ENCODE measurements at places on chromosomes 11 and 22.

DNA sequence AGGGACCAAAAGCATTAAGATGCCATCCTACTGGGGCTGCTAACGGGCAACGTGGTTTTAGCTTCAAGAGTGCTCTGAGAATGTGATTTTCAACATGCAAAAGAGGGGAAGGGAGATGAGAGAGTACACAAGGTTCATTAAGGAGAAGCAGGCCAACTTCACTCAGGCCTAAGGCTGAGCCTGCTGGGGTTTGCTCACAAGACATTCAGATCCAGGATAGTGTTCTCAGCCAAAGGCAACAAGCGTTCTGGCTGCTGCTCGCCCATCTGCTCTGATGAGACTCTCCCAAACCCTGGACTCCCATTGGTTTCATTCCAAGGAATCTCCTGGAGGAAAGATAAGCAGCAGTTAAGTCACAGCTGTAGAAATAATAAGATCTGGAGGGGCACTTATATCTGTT is 23.6 kb upstream of the UPB1 start:
- peak; percentile 97 for DNase-seq

DNA sequence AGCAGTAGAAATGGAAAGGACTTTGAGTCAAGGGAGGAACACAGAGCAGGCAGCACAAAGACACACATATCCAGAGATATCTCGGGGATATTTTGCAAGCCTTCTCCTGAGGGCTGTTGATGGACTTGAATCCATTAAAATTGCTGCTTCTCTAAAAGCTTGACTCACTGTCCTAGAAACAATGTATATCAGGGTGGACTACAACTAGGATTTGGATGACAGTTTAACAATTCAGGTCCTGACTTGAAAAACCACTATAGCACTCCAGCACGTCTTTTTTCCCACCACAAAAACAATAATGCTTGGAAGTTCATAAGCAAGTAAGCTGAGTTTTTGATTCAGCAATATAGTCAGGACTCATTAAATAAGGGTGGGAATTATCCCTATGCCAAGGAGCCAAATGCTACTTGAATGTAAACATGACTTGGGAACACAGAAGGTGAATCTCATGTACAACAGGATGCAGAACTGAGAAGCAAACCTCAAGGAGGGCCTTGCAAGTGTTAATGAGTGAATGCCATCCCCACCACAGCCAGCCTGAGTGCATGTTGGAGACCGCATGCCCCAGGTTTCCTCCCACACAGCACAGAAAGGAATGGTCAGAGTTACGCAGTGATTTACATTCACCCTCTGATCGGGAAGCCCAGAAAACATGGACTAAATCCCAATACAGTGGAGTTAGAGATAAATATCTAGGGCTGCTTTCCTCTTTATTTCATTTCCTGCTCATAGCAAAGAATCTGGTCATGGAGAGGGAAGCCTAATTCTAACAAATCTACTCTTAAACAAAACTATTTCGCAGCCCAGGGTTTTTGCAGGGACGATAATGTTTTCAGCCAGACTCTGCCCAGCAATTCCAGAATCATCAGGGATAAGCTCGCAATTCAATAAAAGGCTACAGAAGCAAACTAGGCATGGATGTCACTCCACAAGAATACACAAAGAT is 98.4 kb upstream of the OR9G4 start:
- DNase-seq: no peak

DNA sequence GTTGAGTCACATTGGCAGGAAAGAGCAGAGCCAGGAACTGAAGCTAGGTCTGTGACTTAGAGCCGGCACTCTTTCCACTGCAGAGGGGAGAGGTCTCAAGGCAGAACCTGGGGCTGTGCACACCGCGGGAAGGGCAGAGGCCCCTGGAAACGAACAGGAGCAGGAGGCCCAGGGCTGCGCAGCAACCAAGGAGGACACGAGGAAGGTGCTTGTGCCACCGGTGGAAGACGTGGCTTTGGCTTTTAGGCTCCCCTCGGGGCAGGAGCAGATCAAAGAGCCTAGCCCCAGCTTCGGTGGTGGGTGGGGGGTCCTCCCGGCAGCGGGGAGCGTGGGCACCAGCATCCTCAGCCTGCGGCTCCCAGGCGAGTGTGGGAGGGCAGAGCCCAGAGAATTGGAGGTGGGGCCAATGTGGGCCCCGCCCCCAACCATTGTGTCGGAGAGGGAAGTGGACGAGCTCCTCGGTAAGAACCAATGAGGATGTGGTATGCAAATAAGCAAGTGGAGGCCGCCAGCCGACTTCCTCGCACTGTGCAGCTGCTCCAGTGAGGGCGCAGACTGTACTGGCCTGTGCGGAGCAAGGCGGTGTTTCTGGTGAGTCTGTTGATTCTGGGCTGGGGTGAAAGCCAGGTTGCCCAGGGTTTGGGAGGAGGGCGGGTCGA is at the start of gene CCDC116:
CCDC116 (plus strand) TSS at position 524 of the 659 bp plus-strand sequence. CDS start 422 bp downstream, outside the sequence.
- DNase-seq: no peak

DNA sequence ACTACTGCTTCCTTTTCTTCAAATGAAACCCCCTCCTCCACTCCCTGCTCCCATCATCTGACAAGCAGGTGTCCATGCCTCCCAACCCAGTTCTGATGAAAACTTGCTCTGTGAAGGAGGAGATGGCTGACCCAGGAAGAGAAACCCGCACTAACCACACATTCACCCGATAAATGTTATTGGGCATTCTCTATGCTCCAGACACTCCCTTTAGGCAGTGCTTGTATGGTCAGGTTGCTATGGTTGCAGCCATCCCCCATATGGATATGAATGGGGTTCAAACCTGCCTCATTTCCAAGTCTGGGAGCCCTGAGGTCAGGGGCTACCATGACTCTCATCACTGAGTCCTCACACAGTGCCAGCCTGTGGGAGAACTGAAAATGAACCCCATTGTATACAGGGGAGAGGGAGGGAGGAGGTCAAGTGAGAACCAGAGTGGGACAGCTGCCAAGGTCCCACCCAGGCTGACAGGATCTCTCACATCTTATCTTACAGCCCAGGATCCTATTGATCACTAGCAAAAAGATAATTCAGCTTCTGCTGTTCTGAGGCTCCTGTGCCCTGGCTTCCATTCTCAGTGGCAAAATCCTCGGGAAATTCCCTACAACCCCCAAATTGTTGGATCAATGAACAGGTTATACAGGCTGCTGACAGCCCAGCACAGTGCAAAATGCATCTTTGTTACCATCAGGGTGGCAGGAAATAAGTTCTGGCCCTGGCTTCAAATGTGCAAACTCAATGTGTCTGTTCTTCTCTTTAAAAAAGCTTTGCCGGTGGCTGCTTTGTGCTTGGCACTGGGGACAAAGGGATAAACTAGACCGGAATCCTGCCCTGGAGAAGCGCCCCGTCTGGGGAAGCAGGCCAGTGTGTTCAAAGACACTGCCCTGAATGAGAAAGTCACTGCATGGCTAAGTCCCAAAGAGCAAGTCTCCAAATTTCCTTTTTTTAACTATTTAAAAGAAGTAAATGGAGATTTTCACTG is 22.7 kb upstream of the ACER3 start:
- DNase-seq: no peak

DNA sequence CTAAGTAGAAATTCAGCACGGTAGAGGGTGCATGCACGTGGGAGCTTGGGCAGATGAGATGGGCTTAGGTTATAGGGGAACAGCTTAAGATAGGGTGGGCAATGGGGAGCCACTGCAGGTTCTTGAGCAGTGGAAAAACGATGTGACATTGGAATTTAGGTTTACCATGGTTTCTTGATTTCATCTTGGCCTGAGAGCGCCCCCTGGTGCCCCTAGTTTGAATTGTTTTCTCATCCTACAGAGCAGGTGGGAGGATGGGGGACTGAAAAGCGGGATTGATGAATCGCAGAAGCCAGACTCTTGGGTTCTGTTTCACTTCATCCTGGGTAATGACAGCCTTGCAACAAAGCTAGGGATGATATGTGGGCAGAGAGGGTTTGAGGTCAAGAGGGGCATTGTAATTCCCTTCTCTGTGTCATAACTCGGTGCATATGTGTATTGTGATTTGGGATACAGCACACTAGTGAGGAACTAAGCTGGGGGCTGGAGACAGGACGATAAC is 6.7 kb upstream of the MCAM start:
- DNase-seq: peak; percentile 46

GRCh38 chr11:77418155-77418970 is 55.5 kb downstream of the PAK1 start:
- DNase-seq: no peak

DNA sequence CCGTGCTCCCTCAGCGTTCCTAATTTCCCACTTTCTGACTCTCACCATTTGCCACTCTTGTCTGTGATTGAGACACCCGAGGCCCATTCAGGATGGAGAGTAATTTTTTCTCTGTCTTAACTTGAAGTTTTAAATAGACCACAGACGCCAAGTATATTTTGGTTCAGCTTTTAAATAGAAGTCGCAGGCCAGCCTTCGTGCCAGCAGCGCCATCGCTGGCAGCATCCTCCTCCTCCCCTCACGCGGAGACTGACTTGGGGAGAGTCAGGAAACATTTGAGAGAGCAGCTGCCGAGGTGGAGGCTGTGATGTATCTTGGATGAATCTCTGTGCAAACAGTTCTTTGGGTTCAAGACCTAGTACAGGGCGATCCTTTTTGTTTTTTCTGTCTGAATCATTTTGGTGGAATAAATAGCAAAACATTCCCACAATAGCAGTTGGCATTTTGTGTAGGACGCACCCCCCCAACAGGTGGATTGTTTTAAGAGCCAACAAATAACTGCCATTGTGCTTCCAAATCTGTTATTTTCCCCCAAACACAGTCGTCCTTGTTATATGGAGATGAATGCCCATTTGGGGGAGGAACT is 889 bp upstream of the DMC1 start:
- DNase-seq: peak; percentile 38

DNA sequence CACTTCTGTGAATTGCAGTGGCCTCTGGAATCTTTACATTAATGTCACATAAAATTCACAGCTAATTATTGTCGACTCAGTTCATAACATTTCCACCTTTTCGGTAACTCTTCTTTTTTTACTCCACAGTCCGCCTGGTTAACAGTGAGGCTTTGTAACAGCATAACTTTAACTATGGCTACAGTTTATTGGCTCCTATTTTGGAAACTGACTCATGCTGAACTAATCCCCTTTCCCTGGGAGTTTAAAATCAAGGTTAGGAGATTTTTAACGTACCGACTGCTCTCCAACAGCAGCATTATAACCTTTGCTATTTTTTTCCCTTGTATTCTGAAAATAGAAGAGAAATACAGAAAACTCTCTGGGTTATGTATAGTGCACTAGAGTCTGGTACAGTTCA is 3.2 kb upstream of the POGLUT3 start:
- DNase-seq: peak; percentile 20

DNA sequence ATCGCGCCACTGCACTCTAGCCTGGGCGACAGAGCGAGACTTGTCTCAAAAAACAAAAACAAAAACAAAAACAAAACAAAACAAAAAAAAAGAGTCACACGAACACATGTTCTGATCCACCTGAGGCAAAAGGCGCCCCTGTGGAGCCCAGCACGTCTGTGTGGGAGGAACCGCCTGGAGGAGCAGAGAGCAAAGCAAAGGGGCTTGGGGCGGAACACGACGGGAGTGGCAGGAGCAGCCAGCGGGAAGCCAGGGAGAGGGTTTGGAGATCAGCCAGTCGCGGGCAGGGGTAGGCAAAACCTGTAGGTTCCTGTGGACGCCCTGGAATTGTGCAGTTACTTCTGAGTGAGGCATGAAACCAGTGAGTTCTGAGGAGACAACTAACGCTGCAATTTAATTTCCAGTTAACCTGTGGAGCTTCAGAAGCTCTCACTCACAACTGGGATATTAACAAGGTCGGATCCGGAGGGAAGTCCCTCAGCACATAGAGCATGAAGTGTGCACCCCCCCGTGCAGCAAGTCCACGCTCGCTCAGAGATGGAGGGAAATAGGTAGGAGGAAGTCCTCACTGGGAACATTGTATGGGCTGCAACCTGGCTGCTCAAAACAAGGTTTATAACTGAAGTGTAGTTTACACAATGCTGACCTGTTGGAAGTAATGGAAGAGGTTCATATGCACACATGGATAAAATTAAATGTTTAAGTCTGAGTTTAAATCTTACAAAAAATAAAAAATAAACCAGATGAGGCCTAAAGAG is 13.2 kb upstream of the USP18 start:
- DNase-seq: no peak

GRCh38 chr11:46808799-46809431 is 37.2 kb downstream of the CKAP5 start:
- DNase-seq: peak; percentile 8

- DNase-seq: peak; percentile 84
Measured at GRCh38 chr22:42697542-42698013, 23.1 kb downstream of the A4GALT start.

GRCh38 chr11:10080138-10080537 is 213.9 kb downstream of the SBF2 start:
- no peak for DNase-seq

DNA sequence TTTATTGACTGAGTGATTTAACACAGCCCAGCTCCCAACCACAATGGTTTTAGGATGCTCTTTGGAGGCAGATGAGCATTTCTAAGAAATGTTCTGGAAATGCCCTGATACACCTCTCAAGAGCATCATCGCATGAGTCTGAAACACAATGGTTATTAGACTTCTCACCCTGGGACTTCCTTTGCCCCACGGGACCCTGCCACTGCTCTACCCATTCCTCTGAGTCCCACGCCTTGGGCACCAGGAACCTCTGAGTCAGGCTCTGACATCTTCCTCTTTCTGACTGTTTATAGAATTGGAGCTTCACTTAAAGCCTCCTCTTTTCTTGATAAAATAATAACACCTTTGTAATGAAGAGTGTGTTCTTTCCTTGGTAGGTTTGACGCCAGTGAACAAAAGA is 85.6 kb upstream of the PARVA start:
- DNase-seq: no peak

GRCh38 chr11:107689317-107690202 is 22.3 kb downstream of the SLN start:
- peak; percentile 70 for DNase-seq

GRCh38 chr11:8320076-8320475 is 56.4 kb upstream of the LMO1 start:
- no peak for DNase-seq

GRCh38 chr11:109526931-109527330 is 104.9 kb downstream of the C11orf87 start:
- DNase-seq: no peak

- DNase-seq: no peak
Measured at GRCh38 chr11:68430801-68431200, 29.8 kb upstream of the PPP6R3 start.

GRCh38 chr11:68467201-68467834 is 6.8 kb downstream of the PPP6R3 start:
- no peak for DNase-seq

GRCh38 chr11:41282395-41282794 is 177.1 kb downstream of the LRRC4C start:
- peak; percentile 36 for DNase-seq

DNA sequence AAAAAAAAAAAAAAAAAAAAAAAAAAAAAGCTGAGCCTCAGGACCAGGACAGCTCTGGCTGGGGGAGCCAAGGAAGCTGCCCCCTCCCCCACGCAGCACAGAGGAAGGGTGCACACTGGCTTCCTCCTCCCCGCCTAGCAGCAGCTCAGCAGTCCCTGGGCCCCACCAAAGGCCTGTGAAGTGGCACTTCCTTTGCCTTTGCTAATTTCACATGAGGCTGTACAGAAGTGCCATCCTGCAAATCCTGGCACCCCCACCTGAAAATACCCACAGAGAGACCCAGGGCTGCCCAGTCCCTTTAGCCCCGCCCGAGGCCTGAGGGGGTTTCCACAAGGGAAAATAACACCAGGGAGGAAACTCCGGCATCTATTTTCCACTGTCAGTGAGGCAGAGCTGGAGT is 3.9 kb downstream of the RHOG start:
- no peak for DNase-seq

Data from fibroblast of lung (primary cell).